Left renal pelvis (tissue), 4 donors: ENCODE measurements at places on chromosomes 16 and 17.

DNA sequence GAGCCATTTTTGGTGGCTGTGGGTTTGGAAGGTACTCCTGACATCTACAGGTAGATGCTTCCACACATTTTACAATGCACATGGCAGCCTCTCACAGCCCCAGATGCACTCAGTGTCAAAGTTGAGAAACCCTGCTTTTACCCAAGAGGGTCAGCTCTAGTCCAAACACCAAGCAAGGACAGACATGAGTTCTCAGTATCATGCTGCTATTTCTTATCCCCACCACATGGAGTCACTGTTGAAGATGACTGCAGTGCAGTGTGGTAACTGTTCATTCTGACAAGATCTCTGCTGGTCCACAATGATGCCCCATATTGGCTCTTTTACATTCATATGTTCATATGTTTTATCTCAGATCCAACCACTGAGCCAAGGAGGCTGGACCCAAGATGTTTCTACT, 50.5 kb upstream of the SALL1 start:
- DNase-seq: no peak

DNA sequence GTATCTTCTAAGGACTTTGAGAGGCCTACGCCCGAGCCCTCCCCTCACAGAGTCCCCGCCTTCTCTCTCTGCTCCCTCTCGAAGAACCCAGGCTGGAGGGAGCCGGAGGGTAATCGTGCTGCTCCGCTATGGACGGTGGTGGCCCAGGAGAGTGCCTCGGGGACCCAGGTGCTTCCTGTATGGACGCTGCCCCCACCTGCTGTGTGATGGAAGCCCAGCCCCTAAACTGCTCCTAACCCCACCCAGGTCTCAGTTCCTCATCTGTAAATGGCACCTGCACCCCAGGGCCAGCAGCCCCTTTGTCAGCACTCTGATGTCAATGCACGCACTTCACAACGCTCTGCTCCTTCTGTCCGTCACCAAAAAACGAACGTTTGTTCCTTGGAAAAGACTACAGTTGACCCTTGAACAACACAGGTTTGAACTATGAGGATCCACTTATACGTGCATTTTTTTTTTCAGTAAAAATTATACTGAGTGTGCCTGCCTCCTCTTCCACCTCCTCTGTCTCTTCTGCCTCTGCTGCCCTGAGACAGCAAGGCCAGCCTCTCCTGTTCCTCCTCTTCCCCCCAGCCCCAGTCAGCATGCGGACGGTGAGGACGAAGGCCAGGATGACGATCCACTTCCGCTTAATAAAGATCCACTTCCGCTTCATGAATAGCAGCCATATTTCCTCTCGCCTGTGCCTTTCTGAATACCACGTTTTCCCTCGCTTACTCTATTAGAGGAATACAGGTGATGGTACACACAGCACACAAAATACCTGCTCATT, 118.3 kb downstream of the BANP start:
- no peak for DNase-seq

GRCh38 chr17:37710344-37710886, 34.4 kb downstream of the HNF1B start:
- DNase-seq: no peak

- DNase-seq: no peak
These were observed 10.0 kb upstream of the SDR42E2 start for GRCh38 chr16:22152316-22152715.

DNA sequence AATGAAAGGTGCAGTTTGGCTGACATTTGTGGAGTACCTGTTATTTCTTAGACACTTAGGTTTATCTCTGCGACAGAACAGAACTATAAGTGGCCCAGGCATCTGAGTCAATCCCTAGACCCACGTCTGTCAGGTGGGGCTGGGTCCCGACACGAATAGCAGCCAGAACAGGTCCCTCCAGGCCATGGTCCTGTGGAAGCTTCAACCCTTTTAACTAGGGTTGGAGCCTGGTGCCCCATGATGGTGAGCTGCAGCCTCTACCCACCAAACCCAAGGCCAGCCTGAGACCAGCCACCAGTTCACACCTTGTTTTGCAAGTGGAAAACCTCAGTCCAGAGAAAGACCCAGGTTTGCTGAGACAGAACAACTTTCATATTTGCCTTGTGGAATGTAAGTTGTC, 74.6 kb upstream of the TMEM97 start:
- no peak for DNase-seq

GRCh38 chr17:70286391-70286790, 117.1 kb downstream of the KCNJ2 start:
- DNase-seq: no peak

DNA sequence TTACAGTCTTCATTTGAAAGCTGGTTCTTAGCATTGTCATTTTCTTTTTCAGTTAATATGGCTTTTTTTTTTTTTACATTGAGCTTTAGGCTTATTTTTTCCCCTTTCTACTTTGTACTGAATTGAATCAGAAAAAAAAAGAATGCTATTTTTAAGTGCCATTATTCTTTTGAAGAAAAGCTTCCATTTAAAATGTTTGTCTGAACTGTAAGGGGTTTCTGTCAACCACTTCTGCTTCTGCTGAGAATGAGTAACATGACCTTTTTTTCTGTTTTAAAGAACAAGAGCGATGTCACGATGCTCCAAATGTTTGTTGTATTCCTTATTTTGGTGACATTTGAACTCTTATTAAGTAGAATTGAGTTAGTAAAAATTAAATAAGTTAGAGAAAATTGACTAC, 50.0 kb downstream of the MRTFB start:
- no peak for DNase-seq

DNA sequence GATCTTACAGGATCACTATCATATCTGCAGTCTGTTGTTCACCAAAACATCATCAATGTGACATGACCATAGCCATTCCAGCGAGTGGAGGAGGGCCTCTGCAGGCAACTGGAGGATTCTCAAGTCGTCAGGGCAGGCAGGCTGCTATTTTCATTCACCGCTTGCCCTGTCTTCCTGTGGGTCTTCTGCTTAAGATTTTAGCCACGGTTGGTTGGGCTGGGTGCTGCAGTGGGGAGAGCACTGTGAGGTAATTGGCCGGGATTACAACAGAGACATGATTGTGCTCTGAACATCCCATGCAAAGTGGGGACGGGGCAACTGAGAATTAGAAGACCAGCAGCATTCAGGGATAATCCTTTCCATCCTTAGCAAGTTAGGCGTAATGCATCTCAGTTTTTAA, 245.9 kb downstream of the CPPED1 start:
- no peak for DNase-seq

GRCh38 chr17:55391244-55391757, 30.3 kb downstream of the MMD start:
- DNase-seq: no peak

DNA sequence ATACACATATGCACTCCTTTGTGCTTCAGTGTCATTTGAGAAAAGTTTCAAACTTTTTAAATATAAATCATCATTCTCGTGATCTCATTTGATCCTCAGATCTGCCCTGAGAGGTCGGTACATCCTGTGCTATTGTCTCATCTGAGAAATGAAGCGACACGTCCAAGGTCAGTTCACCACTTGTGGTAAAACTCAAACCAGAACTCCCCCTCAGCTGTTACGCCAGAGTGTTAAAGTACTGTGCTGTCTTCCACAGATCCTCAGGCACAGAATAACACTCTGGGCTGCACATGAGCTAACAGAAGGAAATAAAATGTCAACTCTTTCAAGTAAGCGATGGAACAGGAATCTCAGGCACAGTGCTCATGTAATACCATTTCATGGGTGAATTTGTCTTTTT, 31.4 kb downstream of the ANKFN1 start:
- no peak for DNase-seq

DNA sequence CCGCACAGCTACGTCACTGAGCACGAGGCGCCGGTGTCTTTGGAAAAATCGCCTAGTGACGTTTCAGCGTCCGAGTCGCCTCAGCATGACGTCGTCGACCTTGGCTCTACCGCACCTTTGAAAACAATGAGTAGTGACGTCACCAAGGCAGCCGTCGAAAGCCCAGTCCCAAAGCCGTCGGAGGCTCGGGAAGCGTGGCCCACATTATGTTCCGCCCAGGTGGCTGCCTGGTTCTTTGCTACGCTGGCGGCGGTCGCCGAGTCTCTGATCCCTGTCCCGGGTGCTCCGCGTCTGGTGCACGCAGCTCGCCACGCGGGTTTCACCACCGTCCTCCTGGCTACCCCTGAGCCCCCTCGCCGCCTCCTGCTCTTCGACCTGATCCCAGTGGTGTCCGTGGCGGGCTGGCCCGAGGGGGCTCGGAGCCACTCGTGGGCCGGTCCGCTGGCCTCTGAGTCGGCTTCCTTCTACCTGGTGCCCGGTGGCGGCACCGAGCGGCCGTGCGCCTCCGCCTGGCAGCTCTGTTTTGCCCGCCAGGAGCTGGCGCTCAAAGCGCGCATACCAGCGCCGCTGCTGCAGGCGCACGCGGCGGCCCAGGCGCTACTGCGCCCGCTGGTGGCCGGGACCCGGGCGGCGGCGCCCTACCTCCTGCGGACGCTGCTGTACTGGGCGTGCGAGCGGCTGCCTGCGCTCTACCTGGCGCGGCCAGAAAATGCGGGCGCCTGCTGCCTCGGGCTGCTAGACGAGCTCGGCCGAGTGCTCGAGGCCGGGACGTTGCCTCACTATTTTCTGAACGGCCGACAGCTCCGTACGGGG, 1.5 kb downstream of the TMEM102 start:
- no peak for DNase-seq

DNA sequence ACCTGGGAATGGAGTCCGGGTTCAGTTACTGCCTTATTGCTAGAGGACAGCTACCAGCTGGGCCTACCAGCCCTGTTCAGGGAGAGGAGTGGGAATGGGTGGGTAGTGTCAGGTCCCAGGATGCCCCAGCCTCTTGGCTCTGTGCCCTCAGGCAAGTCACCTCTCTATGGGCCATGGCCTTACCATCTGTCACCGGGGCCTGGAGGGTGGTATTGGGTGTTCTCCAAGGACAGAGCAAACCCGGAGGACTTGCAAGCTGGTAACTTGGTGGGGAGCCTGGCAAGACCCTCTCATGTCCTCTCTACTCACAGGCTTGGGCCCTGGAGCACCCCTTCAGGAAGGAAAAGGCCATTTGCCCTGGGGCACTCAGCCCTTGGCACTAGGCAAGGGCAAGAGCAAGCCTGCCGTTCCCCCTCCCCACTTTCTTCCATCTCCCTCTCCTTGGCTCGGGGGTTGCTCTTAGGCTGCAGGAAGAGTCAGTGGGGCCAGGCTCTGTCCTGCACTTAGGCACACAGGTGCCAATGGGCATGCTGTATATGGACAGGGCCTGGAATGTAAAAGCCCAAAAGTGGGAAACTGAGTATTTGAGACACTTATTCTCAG, 170.0 kb upstream of the ZNF267 start:
- DNase-seq: no peak

DNA sequence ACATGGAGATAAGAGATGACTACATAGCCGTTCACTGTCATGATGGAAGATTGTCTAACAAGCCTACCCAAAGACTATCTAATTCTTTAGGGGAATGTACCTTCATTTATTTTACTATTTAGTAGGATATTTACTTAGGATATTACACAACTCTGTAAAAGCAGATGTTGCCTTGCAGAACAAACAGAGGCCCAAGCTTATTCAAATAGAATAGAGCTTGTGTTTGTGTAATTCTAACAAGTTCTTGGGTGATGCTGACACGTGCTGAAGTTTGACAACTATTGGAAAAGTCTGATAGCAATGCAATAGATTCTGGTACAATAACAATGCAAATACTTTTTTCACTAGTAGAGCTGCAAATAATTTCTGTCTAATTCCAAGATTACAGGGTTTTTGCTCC, 447.6 kb downstream of the TOX3 start:
- no peak for DNase-seq

DNA sequence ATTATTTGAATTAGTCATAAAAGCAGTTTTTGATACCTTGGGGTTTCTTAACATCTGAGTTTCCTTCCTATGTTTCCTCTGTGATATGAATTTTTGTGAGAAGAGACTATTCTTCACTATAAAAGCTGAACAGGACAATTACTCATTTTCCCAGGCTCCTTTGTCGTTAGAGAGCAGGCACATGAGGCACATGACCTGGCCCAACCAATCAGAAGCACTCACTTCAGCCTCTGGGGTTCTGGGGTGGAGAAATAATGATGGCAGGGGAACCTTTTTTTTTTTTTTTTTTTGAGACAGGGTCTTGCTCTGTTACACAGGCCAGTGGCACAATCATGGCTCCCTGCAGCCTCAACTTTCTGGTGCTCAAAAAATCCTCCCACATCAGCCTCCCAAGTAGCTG, 145.5 kb upstream of the ASIC2 start:
- no peak for DNase-seq

DNA sequence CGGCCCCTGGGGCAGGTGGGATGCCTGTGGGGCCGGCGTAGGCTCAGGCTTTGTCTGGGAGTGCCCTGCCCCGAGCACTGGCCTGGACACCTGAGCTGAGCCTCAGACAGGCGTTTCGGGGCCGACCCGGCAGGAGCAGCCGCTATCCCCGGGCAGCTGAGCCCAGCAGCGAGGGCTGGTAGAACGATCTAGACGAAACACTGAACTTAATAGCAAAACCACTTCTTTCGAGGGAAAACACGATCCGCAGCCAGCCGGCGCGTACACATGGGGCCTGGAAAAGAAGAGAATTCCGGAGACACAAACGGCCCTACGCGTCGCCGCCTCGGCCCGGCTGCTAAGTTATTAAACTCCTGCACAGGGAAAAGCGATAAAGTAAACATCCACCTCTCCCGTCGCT, 22.0 kb upstream of the SSTR5 start:
- DNase-seq: no peak

GRCh38 chr17:76170114-76170513, 29.1 kb upstream of the FOXJ1 start:
- DNase-seq: no peak

DNA sequence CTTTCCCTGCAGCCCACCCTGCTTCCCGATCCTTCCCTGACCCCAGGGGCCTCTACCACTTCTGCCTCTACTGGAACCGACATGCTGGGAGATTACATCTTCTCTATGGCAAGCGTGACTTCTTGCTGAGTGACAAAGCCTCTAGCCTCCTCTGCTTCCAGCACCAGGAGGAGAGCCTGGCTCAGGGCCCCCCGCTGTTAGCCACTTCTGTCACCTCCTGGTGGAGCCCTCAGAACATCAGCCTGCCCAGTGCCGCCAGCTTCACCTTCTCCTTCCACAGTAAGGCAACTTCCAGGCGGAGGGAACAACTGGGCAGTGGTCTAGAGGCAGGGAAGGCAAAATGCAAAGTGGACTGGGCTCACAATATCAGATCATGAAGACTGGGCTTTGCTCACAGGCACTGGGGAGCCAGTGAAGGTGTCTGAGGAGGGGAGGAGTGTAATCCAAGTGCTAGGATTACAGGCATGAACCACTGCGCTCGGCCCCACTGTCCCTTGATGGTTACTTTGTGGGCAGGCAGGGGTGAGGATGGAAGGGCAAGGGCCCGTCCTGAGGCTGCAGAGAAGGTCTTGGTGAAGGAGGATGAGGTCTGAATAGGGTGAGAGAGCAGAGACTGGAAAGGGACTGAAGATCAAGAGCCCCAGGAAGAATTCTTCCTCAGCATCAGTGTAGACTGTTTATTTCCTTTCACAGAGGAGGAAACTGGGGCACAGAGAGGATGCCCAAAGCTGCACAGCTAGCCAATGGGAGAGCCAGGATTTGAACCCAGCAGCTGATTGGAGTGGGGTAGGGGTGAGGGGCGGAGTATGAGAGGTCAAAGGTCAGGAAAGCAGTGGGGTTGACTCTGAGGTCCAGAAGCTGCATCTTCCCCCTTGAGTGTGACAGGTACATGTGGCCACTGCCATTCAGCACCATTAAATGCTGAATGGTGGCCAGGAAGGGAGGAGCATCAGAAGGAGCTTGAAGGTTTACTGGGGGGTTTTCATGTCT, 16.5 kb upstream of the ADGRG3 start:
- no peak for DNase-seq

GRCh38 chr17:37490022-37490587, 414 bp downstream of the DUSP14 start:
- DNase-seq: no peak
